ENCODE measurements at places on chromosomes 4 and X.
A peak's percentile ranks its signal among the peaks of the same experiment; 100 is the strongest.

GRCh38 chr4:92387459-92388069, 83.8 kb downstream of the GRID2 start:
- peak; percentile 25 for DNase-seq

DNA sequence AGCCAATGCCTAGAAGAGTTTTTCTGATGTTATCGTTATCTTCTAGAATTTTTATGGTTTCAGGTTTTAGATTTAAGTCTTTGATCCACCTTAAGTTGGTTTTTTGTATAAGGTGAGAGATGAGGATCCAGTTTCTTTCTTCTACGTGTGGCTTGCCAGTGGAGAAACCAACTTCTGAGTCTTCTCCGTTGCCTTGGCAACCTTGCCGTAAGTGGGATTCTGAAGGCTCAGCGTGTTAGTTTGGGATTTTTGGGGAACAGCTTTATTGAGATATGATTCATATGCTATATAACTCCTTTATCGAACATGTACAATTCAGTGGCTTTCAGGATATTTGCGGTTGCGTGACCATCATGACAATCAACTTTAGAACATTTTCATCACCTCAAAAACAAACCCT, 17.7 kb downstream of the SMS start:
- DNase-seq, result no peak

DNA sequence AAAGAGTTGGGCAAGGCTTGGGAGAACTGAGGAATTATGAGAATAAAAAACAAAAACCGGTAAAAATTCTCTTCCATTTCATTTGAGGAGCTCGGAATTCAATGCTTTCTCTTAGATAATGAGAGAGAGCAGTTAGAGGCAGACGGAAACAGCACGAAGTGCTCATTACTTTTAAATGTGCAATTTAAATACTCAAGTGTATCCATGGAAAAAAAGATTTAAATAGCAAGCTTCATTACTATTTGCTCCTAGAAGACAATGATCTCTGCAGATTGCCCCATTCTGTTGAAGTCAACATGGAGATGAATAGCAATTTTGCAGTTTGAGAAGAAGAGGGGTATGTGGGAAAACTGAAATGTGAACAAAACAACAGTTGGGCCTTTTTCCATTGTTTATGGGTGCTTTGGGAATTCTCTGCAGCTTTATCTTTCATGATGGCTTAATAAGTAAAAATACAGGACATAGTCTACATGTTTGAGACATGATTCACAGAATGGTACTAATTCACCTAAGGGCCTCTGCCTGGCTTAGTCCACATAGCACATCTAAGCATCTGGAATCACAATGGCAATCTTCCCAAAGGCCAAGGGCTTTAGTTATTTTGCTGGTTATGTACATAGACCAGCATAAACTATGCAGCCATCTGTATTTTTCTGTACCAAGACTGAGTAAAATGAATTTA, 512.7 kb upstream of the FAT1 start:
- no peak for DNase-seq

DNA sequence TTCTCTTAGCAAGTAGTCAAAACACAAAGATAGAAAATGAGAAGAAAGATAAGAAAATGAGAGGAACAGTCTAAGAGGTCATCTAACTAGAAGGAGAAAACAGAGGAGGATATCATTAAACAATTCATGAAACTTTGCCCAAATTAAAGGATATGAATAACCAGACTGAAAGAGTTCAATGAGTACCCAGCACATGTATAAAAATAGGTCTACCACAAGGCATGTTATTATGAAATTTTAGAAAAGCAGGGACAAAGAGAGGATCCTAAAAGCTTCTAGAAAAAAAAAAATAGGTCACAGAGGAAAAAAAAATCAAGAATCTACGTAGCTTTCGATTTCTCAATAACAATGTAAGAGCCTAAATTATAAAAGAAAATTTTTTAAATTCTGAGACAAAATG, 118.5 kb downstream of the WDFY3 start:
- no peak for DNase-seq
